ENCODE measurements at places on chromosomes 13 and 19. TPM values are rescaled to one million over a fixed set of nuclear protein-coding genes. Genes with fewer than 3 reads are reported as not detected.

- DNase-seq = no peak
Measured at GRCh38 chr13:75800545-75800944, 164.4 kb downstream of the LMO7 start.

DNA sequence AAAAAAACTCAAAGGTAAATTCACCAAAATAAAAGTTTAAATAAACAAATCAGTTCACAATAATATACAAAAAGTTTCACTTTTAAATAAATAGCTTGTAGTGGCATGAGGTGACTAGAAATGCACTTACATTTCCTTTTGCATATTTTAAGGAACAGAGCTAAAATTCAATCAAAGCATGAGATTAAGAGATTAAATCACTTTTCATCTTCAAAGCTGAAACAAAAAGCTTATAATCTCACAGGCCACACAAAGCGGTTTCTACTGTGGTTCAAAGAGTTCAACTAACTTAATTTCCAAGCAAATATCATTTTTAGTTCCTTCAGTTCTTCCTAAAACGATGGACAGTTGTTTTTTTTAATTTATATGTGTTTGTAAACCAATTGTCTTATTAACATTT is 38.9 kb downstream of the TSC22D1 start:
- no peak for DNase-seq

- DNase-seq = no peak
Measured at GRCh38 chr19:16044746-16045145, 31.5 kb upstream of the TPM4 start.

- peak; percentile 14 for DNase-seq
Measured at GRCh38 chr13:31427151-31428100, 227.7 kb downstream of the B3GLCT start.

DNA sequence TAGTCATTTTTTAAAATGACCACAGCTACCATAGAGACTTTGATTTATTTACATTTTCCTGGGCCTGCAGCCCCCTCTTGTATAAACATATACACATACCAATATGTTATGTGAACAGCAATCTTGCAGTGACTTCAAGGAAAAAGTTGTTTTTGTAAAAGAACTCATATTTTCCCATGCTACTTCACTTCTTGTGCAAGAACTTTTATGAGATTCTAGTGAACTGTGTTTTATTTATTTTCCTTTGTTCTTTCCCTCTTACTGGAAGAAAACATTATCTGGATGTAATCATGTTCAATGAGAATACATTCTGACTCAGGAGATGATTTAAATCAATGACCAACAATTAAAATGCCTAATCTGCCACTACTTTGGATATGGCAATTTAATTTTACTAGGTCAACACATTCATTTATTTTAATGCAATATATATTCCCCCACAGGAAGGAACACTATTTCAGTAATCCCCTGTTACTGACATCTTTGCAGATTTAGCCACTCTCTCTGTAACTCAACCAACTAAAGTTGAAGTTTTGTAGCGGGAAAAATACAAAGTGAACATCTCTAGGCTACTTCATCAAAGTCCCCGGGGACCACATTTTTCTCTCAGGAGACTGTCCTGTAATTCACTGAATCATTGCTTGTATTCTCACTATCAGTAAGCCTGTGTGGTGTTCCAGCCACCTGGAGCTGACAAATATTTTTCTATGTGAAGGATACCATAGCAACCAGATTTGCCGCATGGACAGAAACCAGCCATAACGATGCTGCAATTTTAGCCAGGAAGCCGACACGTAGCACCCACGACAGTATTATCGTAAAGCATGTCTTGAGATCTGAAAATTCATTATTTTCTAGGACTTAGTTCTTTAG is 90.5 kb downstream of the STARD13 start:
- DNase-seq = no peak

PNMA8A gene
- 0.24 TPM for total RNA-seq
